Activated naive CD8-positive, alpha-beta T cell treated with anti-CD3 and anti-CD28 coated beads, Interleukin-2, amount 50 U/mL, for 24 hours (primary cell): ENCODE measurements at places on chromosomes 2 and 18.

- no peak for DNase-seq
These were observed 111.3 kb downstream of the LRATD1 start for GRCh38 chr2:14743861-14744260.

DNA sequence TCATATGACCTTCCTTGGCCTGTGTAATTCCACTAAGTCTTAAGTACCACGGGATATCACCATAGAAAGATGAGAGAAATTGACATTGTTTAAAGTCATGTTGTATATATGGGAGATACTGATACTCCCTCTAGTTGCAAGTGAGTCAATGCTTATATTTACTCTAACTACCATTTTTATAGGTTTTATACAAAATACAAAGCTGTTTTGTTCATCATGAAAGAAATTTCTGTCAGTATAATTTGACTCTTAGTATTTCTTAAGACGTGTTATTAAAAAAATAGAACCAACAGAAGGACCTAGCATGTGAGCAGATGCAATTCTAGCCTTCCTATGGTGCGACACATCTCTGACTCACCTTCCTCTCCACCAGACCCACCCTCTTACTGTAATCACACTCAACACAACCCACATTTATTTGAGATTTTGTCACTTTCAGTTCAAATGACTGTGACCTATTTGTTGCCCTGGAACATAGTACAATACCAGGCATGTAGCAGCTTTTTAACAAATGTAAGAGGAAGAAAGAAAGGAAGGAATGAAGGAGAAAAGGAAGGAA, 453.1 kb downstream of the CMPK2 start:
- DNase-seq = no peak

DNA sequence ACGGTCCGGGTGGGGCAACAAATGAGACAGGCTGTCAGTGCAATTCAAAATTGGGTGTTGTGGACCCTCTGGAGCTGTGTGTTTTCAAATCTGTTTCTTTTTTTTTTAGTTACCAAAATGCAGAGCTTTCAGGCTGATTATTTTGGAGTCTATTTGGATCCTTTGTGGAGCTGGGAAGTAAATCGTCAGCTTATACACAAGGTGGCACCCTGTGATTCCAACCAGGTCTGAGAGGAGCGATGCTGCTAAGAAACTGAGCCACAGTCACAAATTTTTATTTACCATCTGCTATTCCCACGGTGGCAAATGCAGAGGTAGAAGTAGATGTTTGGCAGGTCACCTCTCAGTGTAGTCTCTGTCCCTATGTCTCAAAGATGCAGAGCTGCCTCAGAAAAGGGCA, 3.8 kb upstream of the EPC2 start:
- no peak for DNase-seq

GRCh38 chr2:17813010-17813741, 3.1 kb upstream of the MSGN1 start:
- DNase-seq = no peak

DNA sequence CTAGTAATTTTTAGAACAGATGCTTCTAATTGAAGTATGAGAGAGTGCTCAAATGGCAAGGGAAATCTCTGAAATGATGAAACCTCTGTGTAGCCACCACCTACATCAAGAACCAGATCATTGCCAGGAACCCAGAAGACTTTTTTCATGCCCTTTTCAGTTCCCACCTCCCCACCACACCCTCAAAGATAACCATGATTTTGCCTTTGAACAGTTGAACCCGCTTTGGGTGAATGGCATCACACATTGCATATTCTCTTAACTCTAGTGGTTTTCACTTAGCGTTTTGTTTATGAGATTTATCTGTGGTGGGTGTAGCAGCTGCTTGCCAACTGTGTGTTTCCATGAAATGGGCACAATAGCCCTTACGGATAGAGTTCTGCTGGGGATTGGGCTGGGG, 142.9 kb upstream of the HDAC4 start:
- DNase-seq = no peak

GRCh38 chr18:12741351-12741750, 38.5 kb downstream of the PSMG2 start:
- DNase-seq = no peak

GRCh38 chr2:134225841-134226240, 28.0 kb upstream of the MGAT5 start:
- DNase-seq = no peak

DNA sequence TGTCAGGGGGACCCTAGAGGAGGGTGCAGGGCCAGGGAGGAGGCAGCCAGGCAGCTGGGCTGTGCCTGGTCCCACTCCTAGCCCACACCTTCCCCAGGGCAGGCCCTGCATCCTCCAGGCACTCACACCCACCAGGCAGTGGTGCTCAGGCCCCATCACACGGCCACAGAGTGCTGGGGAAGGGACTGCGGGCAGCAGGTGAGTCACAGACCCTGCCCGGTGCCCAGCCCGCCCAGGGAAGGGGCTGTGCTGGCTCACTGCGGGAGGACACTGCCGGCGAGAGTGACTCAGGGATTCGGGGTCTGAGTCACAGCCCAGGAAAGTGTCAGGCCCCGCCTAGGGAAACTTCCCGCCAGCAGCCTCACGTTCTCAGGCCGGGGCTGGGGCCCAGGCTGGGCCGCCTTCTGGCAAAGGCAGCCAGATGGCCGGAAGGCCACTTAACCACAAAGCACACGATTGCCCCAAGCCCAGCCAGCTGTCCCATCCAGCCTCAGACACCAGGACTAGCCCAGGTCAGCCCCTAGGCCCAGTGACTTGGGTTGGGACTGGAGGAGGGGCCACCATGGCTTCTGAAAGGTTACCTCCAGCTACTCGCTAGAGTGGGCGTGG, 42.2 kb downstream of the BIN1 start:
- peak; percentile 85 for DNase-seq

- no peak for DNase-seq
These were observed 9.8 kb downstream of the STEAP3 start for GRCh38 chr2:119233326-119234020.

- no peak for DNase-seq
These were observed 42.4 kb upstream of the FIGN start for GRCh38 chr2:163778045-163778781.

GRCh38 chr2:1253629-1254028, 159.6 kb upstream of the TPO start:
- no peak for DNase-seq

DNA sequence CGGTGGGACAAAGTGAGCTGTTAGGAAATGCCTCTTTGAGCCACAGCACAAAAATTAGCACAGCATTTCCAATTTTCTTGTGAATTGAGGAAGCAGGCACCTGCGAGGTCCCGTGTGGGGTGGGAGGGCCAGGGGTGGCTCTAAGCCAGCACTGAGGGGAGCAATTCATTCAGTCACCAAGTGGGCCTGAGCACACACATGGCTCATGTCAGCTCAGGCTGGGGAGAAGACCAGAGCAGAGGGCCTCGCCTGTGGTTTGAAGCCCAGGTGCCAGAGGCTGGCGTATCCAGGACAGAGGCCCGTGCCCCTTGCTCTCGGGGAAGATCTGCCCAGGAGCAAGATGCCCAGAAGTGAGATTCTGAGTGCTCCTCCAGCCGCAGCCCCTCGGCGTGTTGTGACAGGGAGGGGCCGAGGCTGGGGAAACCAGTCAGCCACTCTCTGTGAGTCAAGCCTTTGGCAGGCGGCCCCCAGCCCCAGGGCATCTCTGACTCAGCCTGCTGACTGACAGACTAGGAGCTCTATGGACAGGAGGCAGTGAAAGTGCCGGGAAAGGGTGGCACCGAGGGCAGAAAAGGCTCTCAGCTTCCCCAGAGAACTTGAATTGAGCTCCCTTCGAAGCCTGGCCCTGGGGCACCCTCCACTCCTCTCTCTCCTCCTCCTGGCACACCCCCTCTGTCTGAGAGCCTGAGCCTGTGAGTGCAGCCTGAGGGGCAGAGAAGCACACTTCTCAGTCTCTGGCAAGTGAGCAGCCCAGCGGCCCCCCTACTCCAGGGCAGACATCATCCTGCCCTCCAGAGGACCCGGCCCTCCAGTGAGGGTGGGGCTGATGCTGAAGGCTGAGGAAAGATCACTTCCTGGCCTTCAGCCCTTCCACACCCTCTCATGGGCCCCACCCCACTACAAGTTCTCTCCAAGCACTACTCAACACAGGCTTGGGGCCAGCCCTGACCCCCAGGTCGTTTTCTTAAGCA, 32.3 kb downstream of the CYP26B1 start:
- DNase-seq = no peak

- DNase-seq = no peak
These were observed 9.7 kb upstream of the GRP start for GRCh38 chr18:59210299-59210698.

GRCh38 chr2:177529166-177529565, 136.6 kb downstream of the AGPS start:
- no peak for DNase-seq

DNA sequence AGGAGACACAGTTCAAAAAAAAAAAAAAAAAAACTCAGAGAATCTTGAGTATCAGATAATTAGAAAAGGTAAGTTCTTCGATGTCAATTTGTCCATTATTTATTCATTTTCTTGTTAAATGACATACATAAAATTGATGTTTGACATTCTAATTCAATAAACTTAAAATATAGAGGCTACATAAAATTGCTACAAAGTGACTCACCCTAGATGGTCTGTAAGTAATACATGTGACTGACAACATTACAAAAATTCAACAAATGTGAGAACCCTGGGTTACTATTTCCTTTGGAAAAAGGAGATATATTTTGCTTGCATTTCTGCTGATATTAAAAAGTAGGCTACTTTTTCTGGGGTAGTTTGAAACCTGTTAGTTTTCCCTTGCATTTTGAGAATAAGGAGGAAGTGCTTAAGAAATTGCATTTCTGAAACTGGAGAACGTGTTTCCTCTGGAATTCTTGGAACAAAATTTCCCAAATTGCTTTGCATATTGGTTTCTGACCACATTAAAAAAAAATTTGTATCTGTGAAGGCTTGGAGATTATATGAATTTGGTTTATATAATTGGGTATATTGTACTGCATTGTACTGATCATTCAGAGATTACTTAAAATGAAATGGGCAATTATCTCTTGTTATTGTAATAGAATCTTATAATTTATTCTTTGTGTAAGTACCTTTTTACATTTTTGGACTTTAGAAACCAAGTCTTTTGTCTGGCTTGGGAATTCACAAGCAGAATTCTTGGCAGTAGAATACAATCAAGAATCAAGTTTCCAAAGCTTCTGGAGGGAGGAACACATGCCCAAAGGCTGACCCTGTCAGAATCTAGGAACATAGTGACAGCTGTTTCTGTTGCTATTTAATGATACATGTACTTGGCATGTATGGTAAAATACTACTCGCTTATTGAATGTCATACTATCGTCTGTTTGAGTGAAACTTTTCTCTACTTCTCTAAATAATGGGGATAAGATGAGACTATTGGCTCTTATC, 106.1 kb downstream of the DSEL start:
- DNase-seq = no peak

- no peak for DNase-seq
These were observed 128.4 kb downstream of the GALNT3 start for GRCh38 chr2:165665614-165666013.

- no peak for DNase-seq
These were observed 1.9 kb upstream of the ANKRD39 start for GRCh38 chr2:96859681-96860064.

- DNase-seq = no peak
These were observed 53.2 kb upstream of the UBE2E3 start for GRCh38 chr2:180927030-180927686.

GRCh38 chr2:46329340-46329739, 32.1 kb downstream of the EPAS1 start:
- no peak for DNase-seq

GRCh38 chr2:213152065-213152794, 818 bp upstream of the IKZF2 start:
- peak; percentile 47 for DNase-seq

DNA sequence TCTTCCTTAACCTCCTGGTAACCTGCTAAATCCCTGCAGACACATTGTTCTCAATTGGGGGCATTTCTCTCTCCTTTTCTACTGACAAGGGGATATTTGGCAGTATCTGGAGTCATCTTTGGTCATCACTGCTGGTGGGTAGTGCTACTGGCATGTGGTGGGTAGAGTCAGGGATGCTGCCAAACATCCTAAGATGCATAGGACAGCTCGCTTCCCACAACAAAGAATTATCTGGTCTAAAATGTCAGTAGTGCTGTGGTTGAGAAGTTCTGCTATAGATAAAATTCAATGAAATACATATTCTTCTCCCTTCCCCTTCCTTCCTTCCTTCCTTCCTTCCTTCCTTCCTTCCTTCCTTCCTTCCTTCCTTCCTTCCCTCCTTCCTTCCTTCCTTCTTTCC, 18.7 kb upstream of the LHCGR start:
- no peak for DNase-seq

DNA sequence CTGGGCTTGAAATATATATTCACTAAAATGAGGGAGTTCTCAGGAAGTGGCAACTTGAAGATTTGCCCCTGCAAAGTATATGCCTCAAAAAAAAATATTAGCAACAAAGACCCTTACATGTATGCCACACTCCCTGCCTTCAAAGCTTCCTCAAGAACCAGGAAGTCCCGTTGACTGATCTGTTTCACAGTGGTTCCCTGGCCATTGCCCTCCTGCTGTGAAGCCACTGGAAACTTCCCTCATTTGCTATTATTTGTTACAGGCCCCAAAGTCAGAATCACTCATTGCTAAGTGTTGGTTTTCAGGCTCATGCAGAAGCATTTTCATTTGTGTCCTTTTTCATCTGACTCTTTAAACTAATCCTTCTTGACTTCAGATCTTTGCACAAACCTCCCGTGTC, 421.5 kb downstream of the ZNF521 start:
- DNase-seq = no peak

GRCh38 chr2:235940330-235940729, 227.9 kb downstream of the GBX2 start:
- no peak for DNase-seq

- no peak for DNase-seq
These were observed 93.7 kb downstream of the KCTD1 start for GRCh38 chr18:26454616-26455015.

GRCh38 chr2:214676421-214677089, 132.9 kb downstream of the BARD1 start:
- no peak for DNase-seq

DNA sequence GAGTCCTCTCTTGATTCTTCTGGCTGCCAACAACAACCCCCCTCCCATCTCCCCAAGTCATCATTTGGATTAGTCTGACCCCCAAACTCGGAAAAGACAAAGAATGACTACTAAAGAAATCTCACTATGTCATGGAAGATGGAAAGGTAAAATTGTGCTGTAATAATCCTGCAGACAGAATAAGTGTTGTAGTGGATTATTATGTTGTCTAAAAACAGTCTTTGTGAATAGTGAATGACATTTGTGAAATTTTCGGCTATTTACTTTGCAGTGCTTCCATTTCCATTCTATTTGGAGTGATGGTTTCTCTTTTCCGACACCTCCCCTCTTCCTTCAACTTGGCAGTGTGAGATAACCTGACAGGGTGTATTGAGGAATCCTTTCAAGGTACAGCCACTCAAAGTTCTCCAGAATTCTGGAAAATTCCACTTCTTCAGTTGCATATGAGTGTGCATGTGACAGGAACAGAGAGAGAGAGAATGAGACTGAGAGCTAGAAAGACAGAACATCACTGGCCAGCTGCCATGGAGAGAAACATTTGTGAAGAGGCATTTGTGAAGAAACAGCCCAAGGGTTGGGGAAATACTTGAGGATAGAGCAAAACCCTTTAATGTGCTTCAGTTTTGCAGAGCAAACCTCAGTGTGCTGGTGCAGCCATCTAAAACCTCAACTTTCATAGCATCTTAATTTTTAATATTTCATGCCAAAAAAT, 141.9 kb upstream of the DLX2 start:
- no peak for DNase-seq
